ENCODE measurements at places on chromosomes 7 and 10.
A peak's percentile ranks its signal among the peaks of the same experiment; 100 is the strongest.

GRCh38 chr7:134533288-134533771, 6.0 kb downstream of the AKR1B10 start:
- DNase-seq, result no peak

- peak; percentile 47 for DNase-seq
Observed at GRCh38 chr10:102394801-102395399, 605 bp upstream of the NFKB2 start.

- peak; percentile 70 for DNase-seq
Observed at GRCh38 chr10:112215342-112215774, 31.8 kb upstream of the GPAM start.

GRCh38 chr7:13801669-13802068, 187.8 kb downstream of the ETV1 start:
- no peak for DNase-seq

DNA sequence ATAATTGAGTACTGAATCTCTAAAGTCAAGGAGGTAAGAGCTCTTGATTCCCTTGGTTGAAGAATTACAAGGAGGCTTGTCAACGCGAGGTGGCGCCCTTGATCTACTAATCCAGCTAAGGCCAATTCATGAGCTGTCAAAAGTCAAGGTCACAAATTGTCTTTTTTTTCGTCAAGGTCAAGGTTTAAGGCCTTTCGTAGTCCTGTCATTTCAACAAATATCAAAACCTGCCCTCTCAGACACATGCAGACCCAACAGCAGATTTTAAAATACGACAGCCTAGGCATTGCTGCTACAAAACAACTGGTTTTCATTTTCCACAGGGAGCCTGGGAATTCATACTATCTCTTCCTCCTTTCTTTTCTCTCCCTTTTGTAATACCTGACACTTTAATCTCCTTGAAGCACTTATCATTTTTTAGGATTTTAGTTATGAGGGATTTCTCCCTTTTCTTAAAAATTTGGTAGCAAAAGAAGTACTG, 3.6 kb downstream of the HOXA13 start:
- peak; percentile 83 for DNase-seq

GRCh38 chr10:91335147-91335546, 75.0 kb upstream of the HECTD2 start:
- no peak for DNase-seq

Measured in SK-N-SH (cell line).